CD4-positive, alpha-beta T cell treated with Interferon gamma for 1 hour (primary cell): ENCODE measurements at places on chromosomes 1 and 21.

DNA sequence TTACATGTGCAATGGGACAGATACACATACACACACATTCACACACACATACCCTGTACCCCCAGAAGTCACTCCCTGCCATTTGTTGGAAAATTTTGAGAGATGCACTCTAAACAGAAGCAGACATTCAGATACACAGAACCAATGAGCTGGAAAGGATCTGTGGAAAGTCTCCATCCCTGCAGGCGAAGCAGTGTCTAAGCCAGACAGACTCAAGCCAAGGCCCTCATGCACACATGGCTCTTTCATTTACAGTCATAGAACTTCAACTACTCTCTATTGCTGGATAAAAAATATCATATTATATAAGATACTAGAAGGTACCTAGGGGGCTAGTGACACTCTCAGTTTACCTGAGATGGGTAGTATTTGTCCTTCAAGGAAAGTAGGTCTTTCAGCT lies 7.3 kb upstream of the SEC16B start:
- DNase-seq = no peak

DNA sequence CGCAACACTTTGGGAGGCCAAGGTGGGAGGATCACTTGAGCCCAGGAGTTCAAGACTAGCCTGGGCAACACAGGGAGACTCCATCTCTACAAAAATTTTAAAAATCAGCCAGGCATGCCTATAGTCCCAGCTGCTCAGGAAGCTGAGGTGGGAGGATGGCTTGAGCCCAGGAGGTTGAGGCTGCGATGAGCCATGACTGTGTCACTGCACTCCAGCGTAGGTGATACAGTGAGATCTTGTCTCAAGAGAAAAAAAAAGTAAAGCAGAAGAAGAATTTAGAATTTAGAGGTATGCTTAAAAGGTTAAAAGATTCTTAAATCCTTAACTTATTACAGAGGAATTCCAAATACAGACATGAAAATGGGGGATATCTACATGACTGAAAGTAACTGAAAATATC lies 79.5 kb downstream of the SMYD3 start:
- no peak for DNase-seq

GRCh38 chr21:44405948-44406872 lies 49.1 kb upstream of the LRRC3 start:
- no peak for DNase-seq

- DNase-seq = no peak
Observed at GRCh38 chr1:33918368-33918767, 54.5 kb downstream of the HMGB4 start.
